Fibroblast of skin of right biceps (primary cell): ENCODE measurements at places on chromosomes 16 and 17.

DNA sequence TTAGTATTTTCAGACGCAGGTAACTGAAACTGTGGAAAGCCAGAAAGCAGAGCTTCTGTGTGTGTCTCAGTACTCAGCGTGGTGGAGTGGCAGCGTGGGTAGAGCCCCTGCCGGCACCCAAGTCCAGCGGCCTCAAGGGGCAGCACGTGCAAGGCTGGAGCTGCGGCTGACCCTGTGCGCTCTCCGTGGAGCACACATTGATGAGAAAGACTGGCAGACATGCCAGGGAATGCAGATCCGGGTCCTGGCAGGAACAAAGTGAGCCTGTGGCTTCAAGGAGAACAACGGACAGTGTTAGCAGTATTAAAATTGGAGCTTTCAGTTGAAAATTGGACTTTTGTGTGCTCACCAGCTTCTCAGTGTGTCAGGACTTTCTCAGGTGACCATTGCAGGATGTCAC, 23.3 kb downstream of the ZC3H18 start:
- no peak for DNase-seq

GRCh38 chr17:79785900-79786810, 8.2 kb downstream of the CBX2 start:
- no peak for DNase-seq

- DNase-seq, result no peak
Measured at GRCh38 chr17:79007504-79008381, 1.8 kb downstream of the CANT1 start.

- DNase-seq, result peak; percentile 25
Measured at GRCh38 chr17:67359960-67360791, 6.2 kb downstream of the PSMD12 start.

DNA sequence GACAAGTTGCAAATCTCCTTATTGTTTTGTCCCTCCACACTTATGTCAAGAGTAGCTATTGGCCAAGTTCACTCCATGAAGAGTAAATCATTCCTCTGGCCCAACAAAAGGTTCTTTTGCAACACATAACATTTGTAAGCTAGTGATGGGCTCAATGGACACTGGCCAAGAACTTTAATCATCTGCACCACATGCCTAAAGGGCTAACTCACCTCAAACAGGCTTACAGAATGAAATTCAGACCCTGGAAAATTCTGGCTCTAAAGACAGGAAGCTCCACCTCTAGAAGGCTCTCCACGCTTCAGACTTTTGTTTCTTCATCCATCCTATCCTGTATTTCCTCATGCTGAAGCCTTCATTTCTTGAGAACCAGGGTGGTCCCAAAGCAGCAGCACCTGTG, 10.9 kb upstream of the ANKFN1 start:
- peak; percentile 97 for DNase-seq
